Neural crest cell (in vitro differentiated cells): ENCODE measurements at places on chromosomes 5 and 9. TPM values are rescaled to one million over a fixed set of nuclear protein-coding genes. Genes with fewer than 3 reads are reported as not detected.

THOC3 gene
- 77.1 and 89.0 TPM in 2 replicates for total RNA-seq

UQCRQ gene
- 274 and 293 TPM in 2 replicates for total RNA-seq

GPRIN1 gene
- total RNA-seq: 35.9 and 39.0 TPM in 2 replicates

C5orf24 gene
- 57.4 and 61.9 TPM in 2 replicates for total RNA-seq

RGMB gene
- 98.3 and 99.4 TPM in 2 replicates for total RNA-seq

GLDC gene
- total RNA-seq: 37.4 and 37.8 TPM in 2 replicates

- H3K36me3 ChIP-seq: no peaks in the 10 kb centered on the region
- no peak for DNase-seq
- H3K27ac ChIP-seq: no peak overlapping the region
Observed at GRCh38 chr5:141780240-141780951, 97.8 kb downstream of the PCDH1 start.

- H3K4me1 ChIP-seq: peaks cover 13% of the 10 kb centered on the region
- no peak overlapping the region for H3K27ac ChIP-seq
- H3K4me3 ChIP-seq: no peak overlapping the region
- no peaks in the 10 kb centered on the region for H3K27me3 ChIP-seq
Observed at GRCh38 chr5:169100735-169101075, 200.2 kb downstream of the SLIT3 start.

- no peak for DNase-seq
- H3K4me1 ChIP-seq: peaks cover 39% of the 10 kb centered on the region
- no peak overlapping the region for H3K27ac ChIP-seq
- H3K36me3 ChIP-seq: peaks cover 4% of the 10 kb centered on the region
Observed at GRCh38 chr5:107526270-107526937, 144.3 kb downstream of the EFNA5 start.

DNA sequence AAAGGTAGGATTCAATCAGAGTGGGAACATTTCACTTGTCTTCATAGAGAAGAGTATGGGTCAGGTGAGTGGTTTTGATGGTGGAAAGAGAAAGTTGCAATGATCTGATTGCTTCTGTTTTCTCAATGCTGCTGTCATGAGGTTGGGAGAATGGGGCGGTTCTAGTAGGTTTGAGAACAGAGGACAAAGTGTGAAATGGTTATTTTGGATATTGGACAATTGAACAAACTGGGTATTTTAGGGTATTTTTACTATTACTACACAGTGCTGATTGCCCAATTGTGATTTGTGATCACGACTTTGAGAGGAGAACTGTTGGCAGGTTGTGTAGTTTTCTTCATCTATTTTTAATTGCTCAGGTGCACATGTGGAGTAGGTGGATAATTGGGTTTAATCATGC is 60.2 kb downstream of the COMMD10 start:
- H3K27me3 ChIP-seq: no peaks in the 10 kb centered on the region
- H3K27ac ChIP-seq: no peak overlapping the region
- no peak overlapping the region for H3K4me3 ChIP-seq
- H3K4me1 ChIP-seq: no peaks in the 10 kb centered on the region
- peaks cover 7% of the 10 kb centered on the region for H3K36me3 ChIP-seq

GRCh38 chr5:87007737-87008136 is 259.9 kb upstream of the RASA1 start:
- H3K27ac ChIP-seq: no peak overlapping the region
- no peak overlapping the region for H3K4me3 ChIP-seq
- no peaks in the 10 kb centered on the region for H3K36me3 ChIP-seq
- H3K27me3 ChIP-seq: no peaks in the 10 kb centered on the region

GRCh38 chr5:172692981-172693380 is 51.9 kb downstream of the NEURL1B start:
- no peak for DNase-seq
- H3K27ac ChIP-seq: no peak overlapping the region
- peaks cover 8% of the 10 kb centered on the region for H3K4me1 ChIP-seq

GRCh38 chr5:102561894-102562760 is 63.3 kb upstream of the SLCO6A1 start:
- no peaks in the 10 kb centered on the region for H3K4me1 ChIP-seq
- H3K4me3 ChIP-seq: no peak overlapping the region
- peaks cover 10% of the 10 kb centered on the region for H3K36me3 ChIP-seq
- DNase-seq: peak; percentile 28
- H3K27me3 ChIP-seq: no peaks in the 10 kb centered on the region
- no peak overlapping the region for H3K27ac ChIP-seq

DNA sequence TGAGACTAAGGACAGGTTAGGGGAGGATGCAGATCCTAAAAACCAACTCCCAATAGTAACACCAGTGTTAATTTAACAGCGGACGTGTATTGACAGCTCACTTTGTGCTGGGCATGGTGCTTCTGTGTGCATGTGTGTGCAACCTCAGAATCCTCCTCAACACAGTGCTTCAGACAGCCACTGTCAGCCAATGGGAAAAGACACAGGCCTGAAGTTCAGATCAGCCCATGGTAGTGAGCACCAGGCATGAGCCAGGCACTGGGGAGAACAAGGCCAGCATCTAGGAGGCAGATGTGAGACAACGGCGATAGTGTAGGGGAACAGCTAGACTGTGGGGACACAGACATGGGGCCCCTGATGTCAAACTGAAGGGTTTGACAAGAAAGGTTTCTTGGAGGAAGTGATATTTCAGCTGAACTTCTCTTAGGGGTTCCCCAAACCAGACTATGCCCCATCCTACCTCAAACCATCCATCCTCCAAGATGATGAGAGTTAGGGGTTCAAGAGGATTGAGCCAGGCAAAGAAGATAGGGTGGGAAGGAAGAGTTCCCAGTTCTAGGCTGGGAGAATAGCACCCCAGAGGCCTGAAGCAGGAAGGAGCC is 71.5 kb upstream of the PSD2 start:
- H3K36me3 ChIP-seq: peaks cover 3% of the 10 kb centered on the region
- no peak overlapping the region for H3K4me3 ChIP-seq
- peaks cover 11% of the 10 kb centered on the region for H3K4me1 ChIP-seq
- no peak for DNase-seq

DNA sequence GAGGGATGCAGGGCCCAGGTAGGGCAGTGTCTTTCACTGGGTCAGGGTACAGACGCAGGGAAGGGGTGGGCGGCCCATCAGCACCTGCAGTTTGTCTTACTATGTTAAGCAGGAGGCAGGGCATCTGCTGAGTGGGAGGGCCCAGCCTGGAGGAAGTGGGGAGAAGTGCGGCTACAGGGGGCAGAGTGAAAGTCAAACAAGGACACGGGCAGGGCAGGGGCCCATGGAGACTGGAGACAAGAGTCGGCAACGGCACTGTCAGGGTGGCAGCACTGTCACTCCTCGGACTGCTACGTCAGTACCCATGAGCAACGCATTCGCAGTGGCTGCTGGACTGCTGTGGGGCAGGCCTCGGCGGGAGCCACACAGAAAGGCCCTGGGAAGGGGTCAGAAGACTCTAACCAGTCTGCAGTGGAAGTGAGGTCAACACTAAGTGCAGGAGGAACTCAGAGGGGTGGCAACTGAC is 19.7 kb downstream of the CAMSAP1 start:
- H3K4me1 ChIP-seq: peaks cover 79% of the 10 kb centered on the region
- no peak overlapping the region for H3K4me3 ChIP-seq
- peak overlapping the region; percentile 39 for H3K27ac ChIP-seq
- no peak for DNase-seq
- H3K27me3 ChIP-seq: no peaks in the 10 kb centered on the region
- no peaks in the 10 kb centered on the region for H3K36me3 ChIP-seq

GRCh38 chr5:170636206-170636605 is 132.4 kb downstream of the KCNIP1 start:
- no peak overlapping the region for H3K27ac ChIP-seq
- peaks cover 30% of the 10 kb centered on the region for H3K4me1 ChIP-seq
- DNase-seq: no peak
- H3K4me3 ChIP-seq: no peak overlapping the region
- H3K27me3 ChIP-seq: peaks cover 4% of the 10 kb centered on the region
- H3K36me3 ChIP-seq: no peaks in the 10 kb centered on the region

DNA sequence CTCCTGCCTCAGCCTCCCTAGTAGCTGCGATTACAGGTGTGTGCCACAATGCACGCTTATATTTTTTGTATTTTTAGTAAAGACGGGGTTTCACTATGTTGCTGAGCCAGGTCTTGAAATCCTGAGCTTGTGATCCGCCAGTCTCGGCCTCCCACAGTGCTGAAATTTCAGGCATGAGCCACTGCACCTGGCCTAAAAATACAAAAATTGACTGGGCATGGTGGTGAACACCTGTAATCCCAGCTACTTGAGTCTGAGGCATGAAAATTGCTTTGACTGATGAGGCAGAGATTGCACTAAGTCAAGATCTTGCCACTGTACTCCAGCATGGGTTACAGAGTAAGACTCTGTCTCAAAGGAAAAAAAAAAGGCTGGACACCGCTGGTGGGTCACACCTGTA is 13.1 kb upstream of the DYNC2I2 start:
- H3K4me1 ChIP-seq: no peaks in the 10 kb centered on the region
- no peak overlapping the region for H3K27ac ChIP-seq
- H3K4me3 ChIP-seq: no peak overlapping the region

DNA sequence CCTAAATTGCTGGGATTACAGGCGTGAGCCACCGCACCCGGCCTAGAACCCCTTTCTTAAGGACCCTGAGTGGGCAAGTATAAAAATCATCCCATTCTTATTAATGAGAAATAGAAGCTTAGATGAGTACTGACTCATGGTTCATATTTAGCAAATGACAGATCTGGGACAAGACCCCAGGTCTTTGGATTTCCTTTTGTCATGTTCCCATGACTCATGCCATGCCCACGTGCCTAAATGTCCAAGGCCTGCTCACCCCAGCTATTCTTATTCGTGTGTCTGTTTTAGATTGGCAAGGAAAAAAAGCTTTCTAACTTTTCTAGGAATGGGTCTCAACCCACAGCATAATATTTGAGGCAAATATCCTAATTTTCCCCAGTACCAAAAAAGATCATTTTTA is 57.7 kb upstream of the RPS23 start:
- peaks cover 13% of the 10 kb centered on the region for H3K4me1 ChIP-seq
- no peak overlapping the region for H3K4me3 ChIP-seq
- no peak overlapping the region for H3K27ac ChIP-seq
- no peak for DNase-seq
- H3K36me3 ChIP-seq: no peaks in the 10 kb centered on the region

DNA sequence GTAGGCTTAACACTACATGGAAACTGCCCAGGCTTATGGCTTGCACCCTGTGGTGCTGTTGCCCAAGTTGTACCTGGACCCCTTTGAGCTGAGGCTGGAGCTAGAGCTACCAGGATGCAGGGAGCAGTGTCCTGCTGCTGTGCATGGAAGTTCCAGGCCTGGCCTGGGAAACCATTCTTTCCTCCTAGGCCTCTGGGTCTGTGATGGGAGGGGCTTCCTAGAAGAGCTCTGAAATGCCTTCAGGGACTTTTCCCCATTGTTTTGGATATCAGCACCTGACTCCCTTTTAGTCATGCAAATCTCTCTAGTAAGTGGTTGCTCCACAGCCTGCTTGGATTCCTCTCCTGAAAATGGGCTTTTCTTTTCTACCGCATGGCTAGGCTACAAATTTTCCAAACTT is 7.9 kb upstream of the HRH2 start:
- no peak for DNase-seq
- no peak overlapping the region for H3K27ac ChIP-seq
- peaks cover 8% of the 10 kb centered on the region for H3K36me3 ChIP-seq
- peaks cover 17% of the 10 kb centered on the region for H3K4me1 ChIP-seq
- H3K27me3 ChIP-seq: peaks cover 16% of the 10 kb centered on the region

DNA sequence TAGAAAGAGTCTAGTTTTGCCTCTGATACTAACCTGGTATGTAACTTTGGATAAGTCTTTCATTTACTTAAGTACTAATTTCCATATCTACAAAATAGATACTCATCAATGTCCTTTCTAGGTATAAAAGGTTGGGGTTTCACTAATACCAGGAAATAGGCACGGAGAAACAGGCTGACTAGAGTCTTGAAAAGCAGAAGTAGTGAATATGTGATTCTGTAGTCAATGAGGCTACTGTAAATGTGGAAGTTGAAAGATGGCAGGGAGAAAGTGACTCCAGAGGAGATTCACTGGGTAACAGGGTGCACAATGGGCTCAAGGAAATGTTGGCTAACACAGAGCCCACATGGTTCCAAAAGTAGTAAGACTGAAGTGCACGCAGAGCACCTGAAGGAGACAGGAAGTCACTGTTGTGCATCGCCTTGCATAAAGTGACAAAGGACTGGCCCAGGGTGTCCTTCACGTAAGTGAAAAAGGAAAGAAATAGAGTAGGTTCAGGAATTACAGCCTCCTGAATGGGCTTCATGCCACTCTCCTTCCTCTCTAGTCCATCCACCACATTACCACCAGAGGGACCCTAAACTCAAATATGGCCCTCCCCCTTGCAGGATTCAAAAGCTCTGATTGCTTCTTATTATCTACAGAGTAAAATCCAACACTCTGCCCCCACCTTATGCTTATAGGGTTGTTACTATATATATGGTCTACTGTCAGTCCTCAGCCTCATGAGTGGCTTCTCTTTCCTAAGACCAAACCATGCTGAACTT is 288.0 kb upstream of the SMARCA2 start:
- no peak overlapping the region for H3K4me3 ChIP-seq
- H3K27me3 ChIP-seq: peaks cover 11% of the 10 kb centered on the region
- no peaks in the 10 kb centered on the region for H3K36me3 ChIP-seq

DNA sequence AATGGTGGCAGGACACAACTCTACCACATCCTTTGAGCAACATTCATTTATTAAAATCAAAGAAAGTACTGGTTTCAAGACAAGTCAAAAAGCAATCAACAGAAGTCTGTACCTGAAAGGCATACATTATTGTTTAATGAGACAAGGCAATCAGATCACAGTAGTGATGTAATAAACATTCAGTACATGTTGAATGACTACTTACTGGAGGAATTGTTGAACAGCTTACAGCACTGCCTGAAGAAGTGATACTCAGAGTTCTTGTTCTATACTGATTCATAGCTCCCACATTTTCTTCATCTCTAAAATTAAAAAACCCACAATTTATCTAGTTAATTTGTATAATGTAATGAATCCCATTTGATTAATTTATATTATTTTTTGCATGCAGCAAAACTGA is 18.2 kb downstream of the RIOK2 start:
- peaks cover 11% of the 10 kb centered on the region for H3K36me3 ChIP-seq
- H3K27ac ChIP-seq: no peak overlapping the region

GRCh38 chr9:135239100-135239768 is 151.8 kb downstream of the OLFM1 start:
- no peak overlapping the region for H3K27ac ChIP-seq
- H3K4me1 ChIP-seq: no peaks in the 10 kb centered on the region
- no peak overlapping the region for H3K4me3 ChIP-seq
- H3K27me3 ChIP-seq: peaks cover 1% of the 10 kb centered on the region
